ENCODE measurements at places on chromosomes 6 and 20.
A peak's percentile ranks its signal among the peaks of the same experiment; 100 is the strongest.

GRCh38 chr6:160051390-160051789, 70.2 kb upstream of the SLC22A1 start:
- DNase-seq: no peak

DNA sequence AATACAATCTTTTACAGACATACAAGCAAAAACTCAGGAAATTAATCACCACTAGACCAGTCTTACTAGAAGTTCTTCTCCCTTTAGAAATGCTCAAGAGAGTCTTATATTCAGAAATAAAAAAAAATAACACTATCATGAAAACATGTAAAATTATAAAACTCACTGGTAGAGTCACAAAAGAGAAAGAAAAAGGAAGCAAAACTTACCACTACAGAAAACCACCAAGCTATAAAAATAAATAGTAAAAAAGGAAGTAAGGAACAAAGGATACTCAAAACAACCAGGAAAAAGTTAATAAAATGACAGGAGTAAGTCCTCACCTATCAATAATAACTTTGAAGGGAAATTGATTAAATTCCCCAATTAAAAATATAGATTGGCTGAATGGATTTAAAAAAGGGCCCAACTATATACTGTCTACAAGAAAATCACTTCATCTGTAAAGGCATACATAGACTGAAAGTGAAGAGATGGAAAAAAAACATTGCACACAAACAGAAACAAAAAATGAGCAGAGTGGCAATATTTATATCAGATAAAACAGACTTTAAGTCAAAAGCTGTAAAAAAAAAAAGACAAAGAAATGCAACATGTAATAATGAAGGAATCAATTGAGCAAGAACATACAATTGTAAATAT, 489.5 kb downstream of the KIF16B start:
- DNase-seq: no peak

- no peak for DNase-seq
These were observed 855 bp upstream of the GFOD1 start for GRCh38 chr6:13488015-13488895.

GRCh38 chr20:51399006-51399890, 143.3 kb downstream of the NFATC2 start:
- no peak for DNase-seq

DNA sequence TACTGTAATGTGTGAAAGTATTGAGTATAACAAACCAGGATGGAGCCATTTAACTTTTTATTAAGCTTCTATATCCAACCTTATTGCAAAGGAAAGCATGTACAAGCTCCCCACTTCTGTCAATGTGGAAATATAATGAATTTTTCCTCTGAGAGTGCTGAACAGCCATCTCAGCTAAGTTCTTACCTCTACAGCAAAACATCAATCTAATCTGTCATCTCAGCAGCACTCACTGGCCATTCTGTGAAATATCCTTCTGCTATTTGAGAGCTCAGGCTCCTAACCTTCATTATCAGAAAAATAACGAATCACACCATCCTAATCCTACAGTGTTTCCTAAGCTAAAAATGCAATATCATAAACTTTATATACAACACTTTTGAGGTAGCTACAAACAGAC, 194.0 kb upstream of the RNF217 start:
- DNase-seq: no peak

DNA sequence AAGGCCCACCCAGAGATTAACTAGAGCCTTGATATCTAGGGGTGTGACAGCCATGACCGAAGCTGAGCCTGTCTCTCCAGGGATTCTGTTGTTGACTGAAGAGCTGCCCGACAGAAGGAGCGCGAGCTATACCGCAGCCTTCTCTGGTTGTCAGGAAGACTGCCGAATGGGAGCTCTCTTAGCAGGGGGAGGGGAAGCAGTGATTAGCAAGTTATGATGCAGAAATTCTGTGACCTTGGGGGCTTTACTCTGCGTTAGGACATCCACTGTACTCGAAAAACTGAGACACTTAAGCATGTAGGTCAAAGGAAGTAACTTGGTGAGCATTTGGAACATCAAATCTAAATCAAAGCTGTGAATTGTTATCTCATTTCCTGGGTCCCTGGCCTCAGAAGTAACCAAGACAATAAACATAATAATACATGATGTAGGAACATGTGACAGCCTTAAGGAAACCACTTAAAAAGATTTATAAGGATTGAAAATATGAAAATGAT, 84.7 kb downstream of the MAP3K4 start:
- peak; percentile 45 for DNase-seq

DNA sequence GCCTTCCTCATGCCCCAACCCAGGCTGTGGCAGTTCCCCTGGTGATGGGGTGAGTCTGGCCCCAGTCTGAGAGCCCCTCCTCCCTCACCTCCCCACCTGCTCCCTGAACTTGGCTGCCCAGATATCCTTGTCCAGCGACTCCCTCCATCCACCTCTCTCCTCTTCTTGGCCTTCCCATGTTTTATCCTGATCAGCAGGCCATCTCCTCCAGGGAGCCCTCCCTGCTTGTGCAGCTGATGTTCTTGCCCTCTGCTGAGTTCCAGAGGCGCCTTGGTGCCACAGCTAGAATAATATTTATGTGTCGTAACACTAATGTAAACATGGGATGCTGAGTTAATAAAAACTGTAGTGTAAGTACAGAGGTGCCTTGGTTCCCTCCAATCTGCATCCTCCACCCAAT, 10.4 kb upstream of the IP6K3 start:
- DNase-seq: no peak

DNA sequence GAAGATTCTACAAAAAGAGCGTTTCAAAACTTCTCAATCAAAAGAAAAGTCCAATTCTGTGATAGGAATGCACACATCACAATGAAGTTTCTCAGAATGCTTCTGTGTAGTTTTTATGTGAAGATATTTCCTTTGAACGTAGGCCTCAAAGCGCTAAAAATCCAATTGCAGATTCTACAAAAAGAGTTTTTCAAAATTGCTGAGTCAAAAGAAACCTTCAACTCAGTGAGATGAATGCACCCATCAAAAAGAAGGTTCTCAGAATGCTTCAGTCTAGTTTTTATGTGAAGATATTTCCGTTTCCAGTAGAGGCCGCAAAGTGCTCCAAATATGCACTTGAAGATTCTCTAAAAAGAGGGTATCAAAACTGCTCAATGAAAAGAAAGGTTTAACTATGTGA, 319.7 kb upstream of the DEFB115 start:
- DNase-seq: no peak

DNA sequence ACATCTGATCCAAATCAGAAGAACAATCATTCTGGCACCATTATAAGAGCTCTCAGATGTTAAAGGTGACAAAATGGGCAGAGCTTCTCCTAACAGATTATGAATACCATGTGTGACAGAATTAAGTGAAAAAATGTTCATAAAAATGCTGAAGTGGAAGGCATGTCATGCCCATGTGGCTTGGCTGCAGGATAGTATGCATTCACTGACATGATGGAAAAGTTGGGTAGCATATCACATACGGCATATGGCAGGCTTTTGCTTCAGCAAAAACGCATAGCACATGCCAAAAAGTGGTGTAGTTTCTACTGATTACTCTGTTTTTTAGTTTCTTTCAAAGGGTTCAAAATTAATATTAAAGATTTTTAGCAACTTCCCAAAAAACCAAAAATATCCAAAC, 731.5 kb upstream of the EPHA7 start:
- DNase-seq: no peak

- DNase-seq: no peak
These were observed 2.0 kb downstream of the TSHZ2 start for GRCh38 chr20:52974179-52974594.

DNA sequence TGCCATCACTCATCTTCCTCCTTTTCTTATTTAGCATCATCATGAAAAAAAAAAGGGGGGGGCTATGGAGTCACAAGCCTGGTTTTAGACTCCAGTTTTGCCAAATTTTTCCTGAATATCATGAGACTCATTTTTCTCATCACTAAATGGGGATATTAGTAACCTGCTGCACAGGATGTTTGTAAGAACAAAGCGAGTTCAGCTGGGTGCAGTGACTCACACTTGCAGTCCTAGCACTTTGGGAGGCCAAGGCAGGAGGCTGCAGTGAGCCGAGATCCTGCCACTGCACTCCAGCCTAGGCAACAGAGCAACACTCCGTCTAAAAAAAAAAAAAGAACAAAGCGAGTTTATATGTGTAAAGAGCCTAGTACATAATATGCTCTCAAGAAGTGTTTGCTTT, 82.8 kb downstream of the TFAP2A start:
- no peak for DNase-seq

- DNase-seq: no peak
These were observed 9.1 kb downstream of the MTCH1 start for GRCh38 chr6:36976931-36977330.

GRCh38 chr20:10842116-10842515, 168.3 kb upstream of the JAG1 start:
- DNase-seq: no peak

DNA sequence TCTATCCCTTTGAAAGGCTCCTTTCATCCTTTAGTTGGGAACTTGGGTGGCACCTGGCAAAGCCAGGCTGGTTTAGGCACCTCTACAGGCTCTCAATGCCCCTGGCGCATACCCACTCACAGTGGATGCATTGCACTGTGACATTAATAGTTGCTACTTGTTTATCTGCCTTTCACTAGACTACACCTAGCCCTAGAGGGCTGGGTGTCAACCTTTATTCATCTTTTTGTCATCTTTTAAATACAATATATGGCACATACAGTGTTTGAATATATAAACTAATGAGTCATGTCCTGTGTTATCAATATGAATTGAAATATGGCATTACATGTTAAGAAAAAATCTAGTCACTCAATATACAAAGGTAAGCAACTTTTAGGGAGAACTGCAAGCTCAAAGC, 120.0 kb upstream of the BCLAF1 start:
- DNase-seq: no peak

DNA sequence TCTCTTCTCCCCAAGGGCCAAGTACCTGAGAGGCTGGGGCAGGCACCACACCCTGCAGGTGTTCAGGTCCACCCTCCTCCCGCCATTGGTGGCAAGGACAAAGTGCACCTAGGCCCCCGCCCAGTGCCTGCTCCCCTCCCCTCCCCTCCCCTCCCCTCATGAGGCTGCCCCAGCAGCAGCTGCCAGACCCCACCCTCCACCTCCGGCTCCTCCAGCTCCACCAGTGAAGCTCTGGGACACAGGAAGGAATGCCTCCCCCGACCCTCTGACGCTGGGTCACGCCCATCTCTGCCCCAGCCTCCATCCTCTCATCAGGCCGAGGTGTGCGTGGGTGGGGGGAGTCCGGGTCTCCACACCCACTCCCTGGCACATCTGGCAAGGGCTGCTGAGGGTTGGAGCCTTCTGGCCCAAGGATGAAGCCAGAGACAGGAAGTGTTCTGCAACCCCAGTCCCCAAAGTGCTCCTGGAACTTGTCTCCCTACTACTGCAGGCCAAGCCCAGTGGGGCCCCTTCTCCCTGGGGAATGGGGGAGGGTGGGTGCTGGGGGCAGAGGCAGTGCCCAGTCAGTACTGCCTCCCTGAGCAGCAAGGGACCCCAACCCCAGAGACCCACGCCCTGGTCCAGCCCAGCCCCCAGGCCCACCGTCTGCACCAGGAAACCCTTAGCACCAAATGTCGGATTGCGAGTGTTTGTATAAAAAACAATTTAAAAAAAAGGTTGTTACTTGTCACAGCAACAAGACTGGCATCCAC, 1.6 kb upstream of the UCKL1 start:
- no peak for DNase-seq

DNA sequence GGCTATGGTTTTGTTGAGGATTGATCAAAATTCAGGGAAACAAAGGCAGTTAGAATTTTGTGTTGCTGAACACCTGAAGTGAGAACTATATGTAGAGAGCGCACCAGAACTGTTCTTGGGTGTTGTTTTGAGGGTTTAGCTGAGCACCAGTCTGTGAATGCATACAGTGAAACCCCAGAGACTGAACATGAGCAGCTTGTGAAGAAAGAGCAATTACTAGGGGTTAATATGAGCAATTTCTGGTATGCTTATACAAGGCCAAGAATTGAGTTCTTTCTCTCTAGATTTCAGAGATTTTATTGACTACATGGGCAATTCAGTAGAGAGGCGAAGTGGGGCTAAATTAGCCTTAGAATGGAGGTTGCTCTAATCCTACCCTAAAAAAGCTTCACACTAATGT, 93.9 kb downstream of the CD2AP start:
- no peak for DNase-seq

GRCh38 chr6:34561227-34561530, 5.0 kb upstream of the SPDEF start:
- DNase-seq: no peak

DNA sequence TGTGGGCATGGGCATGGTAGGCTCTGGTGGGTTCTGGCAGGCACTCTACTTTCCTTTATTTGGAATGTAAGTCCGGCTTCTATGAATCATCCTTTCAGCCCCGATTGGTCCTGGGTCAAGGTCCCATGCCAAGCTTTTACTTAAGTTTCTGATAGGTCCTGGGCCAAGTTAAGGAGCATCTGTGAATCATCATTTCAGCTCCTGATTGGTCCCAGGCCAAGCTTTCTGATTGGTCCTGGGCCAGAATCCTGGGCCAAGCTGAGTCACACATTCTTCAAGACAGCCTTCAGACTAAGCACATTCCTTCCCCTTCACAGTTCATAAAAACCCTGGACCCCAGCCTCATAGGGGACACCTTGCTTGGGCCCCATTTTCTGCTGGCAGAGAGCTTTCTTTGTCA, 231.0 kb upstream of the EYS start:
- DNase-seq: no peak

GRCh38 chr6:38591439-38591838, 48.3 kb downstream of the BTBD9 start:
- DNase-seq: no peak

- no peak for DNase-seq
These were observed 52.9 kb downstream of the UBR2 start for GRCh38 chr6:42616716-42617115.

GRCh38 chr6:19836799-19837510, at the start of gene ID4:
Gene ID4, plus strand, starts transcription at chr6:19837370. Its CDS starts 385 bp downstream, at chr6:19837755.
- peak; percentile 80 for DNase-seq
